ENCODE measurements at places on chromosomes 5 and 9. TPM values are rescaled to one million over a fixed set of nuclear protein-coding genes. Genes with fewer than 3 reads are reported as not detected.

SLC46A2 gene
- total RNA-seq = not detected

MYORG gene
- total RNA-seq = 13.1 TPM

CDH9 gene
- total RNA-seq = not detected

LRRC19 gene
- total RNA-seq = not detected

IFNK gene
- total RNA-seq = not detected

ANKRD34B gene
- not detected for total RNA-seq

SPATA31D4 gene
- not detected for total RNA-seq

DAPK1 gene
- total RNA-seq = 428 TPM

DIPK1B gene
- not detected for total RNA-seq

SVEP1 gene
- 0.22 TPM for total RNA-seq

LPAR1 gene
- 17.9 TPM for total RNA-seq

TAF11L10 gene
- 0.39 TPM for total RNA-seq

SPATA31E1 gene
- total RNA-seq = not detected

TLX3 gene
- total RNA-seq = not detected

PHYHD1 gene
- 33.4 TPM for total RNA-seq

PHF24 gene
- 0.39 TPM for total RNA-seq

DAB2 gene
- total RNA-seq = 21.1 TPM

C9orf50 gene
- 0.39 TPM for total RNA-seq
